Inflammatory macrophage treated with lipopolysaccharide for 1 hour (primary cell): ENCODE measurements at places on chromosomes 4 and X.

GRCh38 chr4:168374772-168375523, 56.4 kb upstream of the DDX60 start:
- DNase-seq = no peak

DNA sequence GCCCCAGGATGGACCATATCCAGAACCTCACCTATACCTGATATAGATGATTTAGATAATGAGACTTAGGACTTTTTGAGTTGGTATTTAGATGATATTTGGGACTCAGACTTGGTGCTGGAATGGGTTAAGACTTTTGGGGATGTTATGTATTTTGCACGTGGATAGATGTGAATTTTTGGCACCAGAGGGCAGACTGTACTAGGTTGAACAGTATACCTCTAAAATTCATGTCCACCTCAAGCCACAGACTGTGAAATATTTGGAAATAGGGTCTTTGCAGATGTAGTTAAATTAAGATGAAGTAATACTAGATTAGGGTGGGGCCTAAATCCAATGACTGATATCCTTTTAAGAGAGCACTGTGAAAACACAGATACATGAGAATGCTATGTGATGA, 15.6 kb downstream of the RBM41 start:
- no peak for DNase-seq

DNA sequence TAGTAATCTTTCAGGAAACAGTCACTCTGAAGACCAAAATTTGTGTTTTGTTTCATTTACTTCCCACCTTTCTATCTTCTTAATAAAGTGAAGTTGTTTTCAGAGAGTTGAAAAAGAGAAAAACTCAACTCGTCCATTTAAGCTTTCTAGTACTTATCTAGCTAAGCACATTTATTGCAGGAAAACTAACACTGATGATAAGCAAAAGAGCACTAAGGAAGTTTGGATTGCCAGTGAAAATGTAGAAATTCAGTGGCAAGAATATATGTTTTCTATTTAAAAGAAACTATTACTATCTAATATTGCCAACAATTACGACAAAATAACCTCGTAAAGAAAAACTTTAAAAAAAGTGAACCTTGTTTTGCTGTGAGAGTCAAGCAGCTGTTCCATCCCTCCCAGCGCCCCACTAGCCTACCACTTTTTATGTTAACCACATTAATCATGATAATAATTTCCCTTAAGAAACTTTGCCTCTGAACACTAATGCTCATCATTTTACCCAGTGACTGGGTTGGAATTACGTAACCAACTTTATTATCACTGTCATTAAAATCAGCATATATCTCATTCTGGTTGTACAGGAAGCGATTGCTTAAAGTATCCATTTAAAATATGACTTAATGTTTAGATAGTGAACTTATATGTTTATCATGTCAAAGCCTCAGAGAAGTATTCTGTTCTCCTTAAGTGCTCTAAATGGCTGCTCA, 24.8 kb downstream of the SPRY1 start:
- peak; percentile 17 for DNase-seq

- no peak for DNase-seq
Measured at GRCh38 chr4:8599091-8599460, 6.5 kb downstream of the CPZ start.

DNA sequence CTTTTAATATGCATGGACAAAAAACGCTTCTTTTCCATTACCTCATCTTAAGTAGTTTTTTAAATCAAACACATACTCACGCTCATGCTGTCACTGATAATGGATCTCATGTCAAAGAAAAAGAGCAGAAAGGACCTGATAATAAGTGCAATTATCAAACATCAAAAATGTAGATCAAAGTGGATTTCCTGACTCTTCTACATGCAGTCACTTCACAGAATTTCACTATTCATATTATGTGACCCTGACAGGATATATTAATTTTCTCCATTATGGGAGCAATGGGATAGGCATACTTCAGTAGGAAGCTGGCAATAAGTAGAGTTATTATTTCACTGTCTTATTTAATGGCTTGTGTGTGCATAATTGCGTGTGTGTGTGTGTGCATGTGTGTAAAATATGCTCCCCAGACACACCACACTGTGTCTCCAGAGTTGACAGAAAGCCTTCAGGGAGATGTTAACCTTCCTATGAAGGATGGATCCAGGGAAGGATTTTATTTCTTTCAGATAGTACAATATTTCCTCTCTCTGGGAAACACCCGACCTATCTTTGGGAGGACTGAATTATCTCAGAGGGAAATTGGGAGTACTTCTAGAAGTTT, 445.2 kb downstream of the SH2D1A start:
- no peak for DNase-seq

DNA sequence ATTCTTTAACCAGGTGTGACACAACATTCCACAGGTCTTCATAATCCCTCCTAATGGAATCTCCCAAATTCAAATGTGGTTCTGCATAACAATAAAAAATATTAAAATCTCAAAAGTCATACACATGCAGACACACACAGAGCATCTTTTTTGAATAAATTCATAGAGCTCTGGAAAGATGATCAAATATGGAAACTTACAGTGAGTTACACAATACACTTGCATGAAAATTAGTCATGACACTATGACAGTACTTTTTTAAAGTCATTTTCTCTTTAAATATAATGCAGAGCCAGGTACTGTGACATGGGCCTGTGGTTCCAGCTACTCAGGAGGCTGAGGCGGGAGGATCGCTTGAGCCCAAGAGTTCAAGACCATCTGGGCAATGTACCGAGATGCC, 38.9 kb downstream of the DDX60L start:
- DNase-seq = peak; percentile 56

- DNase-seq = no peak
Measured at GRCh38 chrX:43718081-43718480, 62.0 kb downstream of the MAOA start.

GRCh38 chr4:103422467-103423219, 224.5 kb upstream of the CENPE start:
- no peak for DNase-seq

GRCh38 chrX:9498236-9498635, 33.4 kb downstream of the TBL1X start:
- no peak for DNase-seq

DNA sequence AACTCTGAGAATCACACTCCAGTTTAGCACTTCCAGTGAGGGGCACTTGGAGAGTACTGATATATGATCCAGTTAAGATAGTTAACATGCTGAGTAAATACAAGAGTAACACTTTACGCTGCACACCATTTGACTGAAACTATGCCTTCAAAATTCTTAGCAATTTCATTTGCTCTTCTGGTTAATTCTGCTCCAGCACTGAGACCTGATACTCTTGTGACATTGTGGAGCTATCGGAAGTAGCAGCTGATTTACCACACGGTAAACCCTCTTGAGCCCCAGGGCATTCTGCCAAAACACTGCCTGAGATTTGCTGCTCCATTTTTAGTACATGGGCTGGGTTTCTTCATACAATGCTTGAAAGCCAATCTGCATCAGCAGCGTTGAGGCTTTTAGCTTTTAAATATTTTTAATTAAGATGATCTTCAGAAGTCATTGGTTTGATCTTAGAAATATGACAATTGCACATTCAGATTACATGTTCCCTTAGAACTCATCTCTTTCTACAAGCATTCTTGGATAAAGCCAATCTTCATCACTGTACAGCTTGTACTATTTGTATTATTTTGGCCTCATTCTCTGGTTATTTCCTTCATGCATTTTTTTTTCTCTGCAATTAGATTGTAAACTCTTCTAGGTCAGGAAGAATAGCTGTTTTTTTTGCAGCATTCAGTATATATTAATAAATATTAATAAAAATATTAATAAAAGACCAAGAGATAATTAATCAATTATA, 67.8 kb upstream of the ETNPPL start:
- DNase-seq = no peak

DNA sequence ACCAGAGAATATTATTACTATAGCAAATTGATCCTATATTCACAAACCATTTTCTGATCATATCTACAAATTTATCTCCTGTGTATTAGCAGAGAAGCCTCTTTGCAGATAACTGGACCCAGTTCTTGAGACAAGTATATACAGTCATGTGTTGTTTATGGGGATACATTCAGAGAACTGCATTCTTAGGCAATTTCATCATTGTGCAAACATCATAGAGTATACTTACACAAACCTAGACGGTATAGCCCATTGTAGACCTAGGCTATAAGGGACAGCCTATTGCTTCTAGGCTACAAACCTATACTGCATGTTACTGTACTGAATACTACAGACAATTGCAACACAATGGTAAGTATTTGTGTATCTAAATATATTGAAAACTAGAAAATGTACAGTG, 152.5 kb upstream of the SPANXN4 start:
- no peak for DNase-seq

DNA sequence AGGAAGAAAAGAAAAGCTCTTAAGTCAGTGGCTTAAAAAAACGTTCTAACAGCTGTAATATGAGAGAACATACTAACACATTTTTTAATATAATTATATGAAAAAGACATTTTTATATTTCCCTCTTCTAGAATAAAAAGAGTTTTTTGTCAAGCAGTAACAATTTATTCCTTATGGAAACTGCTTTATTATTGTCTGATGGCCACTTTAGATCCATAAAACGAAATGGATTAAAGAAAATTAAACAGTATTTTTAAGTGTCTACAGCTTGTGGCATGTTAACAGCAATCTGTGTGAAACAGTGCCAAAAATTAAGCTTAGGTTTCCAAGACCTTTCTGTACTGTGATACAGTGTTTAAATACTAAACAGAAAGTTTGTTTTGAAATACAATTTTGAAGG, 55.5 kb upstream of the TENM3 start:
- DNase-seq = no peak

DNA sequence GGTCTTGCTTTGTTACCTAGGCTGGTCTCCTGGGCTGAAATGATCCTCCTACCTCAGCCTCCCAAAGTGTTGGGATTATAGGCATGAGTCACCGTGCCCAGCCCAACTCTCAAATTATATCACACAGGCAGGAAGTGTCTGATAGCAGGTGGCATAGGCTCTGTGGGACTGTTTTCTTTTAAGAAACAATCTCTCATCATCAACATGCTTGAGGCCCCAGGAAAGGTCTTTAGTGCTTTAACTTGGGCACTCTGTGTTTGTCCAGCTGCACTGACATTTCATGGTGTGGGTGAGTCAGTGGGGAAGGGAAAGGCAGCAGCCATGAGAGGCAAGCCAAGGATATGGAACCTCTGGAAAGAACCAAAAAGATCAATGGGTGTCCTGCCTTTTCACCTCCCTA, 88.1 kb upstream of the TSPAN5 start:
- no peak for DNase-seq
